ENCODE measurements at places on chromosomes 1 and 21. TPM values are rescaled to one million over a fixed set of nuclear protein-coding genes. Genes with fewer than 3 reads are reported as not detected.

- peak; percentile 83 for DNase-seq
Measured at GRCh38 chr1:32695098-32695904, 7.3 kb downstream of the SYNC start.

GRCh38 chr1:60891765-60892164 lies 190.6 kb upstream of the NFIA start:
- no peak for DNase-seq

DNA sequence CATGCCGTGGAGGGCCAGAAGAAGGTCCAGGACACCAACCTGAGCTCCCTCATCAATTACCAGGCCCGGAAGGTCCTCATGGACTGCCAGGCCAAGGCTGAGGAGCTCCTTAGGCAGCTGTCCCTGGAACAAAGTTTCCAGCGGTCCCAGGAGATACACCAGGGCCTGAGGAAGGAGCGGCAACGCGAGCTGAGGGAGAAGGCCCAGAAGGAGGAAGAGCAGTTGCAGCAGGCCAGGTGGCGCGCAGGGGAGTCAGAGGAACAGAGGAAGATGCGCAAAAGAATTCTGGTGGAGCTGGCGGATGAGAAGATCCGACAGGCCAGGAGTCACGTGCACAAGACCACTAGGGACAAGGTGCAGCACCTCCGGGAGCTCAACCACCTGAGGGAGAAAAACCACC lies 1.5 kb downstream of the CCDC185 start:
- no peak for DNase-seq

DNA sequence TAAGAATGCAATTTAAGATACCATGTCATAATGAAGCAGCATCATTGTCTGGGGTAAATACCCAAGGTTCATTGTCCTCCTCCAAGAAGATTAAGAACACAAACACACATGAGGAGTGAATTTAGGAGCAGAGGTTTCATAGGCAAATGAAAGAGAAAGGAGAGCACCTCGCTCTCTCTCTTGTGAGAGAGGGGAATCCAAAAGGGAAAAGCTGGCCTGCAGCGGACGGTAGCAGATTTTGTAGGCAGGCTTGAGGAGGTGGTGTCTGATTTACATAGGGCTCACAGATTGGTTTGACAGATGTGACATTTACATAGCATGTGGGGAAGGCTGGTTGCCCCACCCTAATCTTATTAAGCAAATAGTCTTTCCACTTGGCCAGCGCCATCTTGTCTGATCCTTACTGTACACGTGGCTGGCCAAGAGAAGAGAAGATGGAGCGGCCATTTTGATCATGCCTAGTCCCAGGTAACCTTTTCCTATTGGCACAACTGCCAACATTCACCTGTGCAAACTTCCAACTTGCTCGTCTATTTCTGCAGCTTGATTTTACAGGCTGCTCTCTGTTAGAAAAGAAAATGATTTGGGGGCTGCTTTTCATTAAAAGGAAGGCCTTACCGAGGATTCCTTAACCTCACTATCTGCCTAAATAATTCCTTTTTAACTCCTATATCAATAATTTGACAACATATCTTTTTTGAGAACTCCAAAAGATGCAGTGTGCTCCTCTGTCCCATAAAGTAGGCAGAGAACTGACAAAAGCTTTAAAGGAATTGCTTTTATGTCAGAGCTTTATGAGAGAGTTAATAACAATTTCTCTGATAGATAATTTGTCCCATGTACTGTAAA lies 16.0 kb upstream of the LRRC7 start:
- no peak for DNase-seq

DNA sequence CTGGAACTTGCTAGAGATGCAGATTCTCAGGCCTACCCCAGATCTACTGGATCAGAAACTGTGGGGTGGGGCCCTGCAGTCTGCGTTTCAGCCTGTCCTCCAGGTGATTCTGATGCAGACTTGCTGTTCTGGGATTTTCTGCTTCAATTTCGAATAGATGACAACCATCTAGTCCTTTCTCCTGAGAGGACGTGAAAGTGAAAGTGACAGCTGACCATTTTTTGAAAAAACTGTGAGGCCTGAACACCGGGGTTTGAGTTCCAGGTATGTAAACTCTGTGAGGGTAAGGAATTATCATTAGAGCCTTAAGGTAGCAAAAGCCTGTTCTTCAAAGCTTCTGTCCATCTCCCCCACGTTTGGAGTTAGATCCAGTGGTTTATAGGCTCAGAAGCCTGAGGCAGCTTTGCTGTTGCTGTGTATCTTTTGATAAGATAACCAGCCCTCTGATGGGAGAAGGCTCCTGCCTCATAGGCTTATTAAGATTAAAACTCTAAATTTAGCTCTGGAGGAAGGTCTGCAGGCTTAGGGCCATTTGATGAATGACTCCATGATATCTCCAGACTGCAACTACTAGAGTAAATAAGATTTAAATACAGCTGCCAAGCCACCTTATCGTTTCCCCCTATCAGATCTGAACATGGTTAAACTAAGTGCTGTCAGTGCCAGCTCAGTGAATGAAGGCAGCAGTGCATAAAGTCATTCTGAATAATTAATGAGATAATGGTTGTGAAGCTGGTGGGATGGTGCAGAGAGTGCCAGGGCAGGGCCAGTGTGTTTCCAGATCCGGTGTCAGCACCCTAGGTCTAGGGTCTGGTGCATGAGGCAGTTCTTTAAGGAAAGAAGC lies 335.2 kb downstream of the HHAT start:
- no peak for DNase-seq

- no peak for DNase-seq
Measured at GRCh38 chr1:156912861-156913808, 7.3 kb upstream of the LRRC71 start.

GRCh38 chr1:6783221-6783620 lies 2.0 kb upstream of the CAMTA1 start:
- DNase-seq: no peak

DNA sequence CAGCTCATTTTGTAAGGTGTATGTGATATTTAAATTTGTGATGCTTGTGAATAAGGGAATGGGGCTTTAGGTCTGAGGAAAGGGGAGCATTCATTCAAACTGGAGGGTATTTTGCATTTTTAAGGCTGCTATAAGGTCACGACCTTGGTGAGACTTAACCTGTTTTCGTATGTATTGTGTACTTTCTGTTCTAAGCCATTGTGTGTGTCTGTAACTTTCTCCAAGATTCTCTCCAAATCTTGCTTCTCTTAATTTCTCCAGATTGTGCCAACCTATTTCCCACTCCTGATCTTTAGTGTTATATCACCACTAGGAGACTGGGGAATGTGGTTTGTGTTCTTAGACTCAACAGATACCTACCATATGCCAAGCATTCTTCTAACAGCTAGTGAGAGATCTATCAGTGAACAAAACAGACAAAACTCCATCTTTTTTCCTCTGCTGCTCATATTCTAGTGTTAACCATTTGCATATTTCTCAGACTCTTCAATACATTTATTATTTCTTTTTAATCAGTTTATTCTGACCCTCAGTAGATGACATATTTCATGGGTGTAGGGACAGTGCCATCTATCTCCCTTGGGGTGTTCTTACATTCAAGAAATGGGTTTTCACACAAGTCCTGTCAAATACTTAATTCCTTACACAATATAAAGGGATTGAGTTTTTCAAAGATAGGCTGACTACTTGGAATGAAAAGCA lies 27.5 kb downstream of the ATP1B1 start:
- DNase-seq: no peak

DNA sequence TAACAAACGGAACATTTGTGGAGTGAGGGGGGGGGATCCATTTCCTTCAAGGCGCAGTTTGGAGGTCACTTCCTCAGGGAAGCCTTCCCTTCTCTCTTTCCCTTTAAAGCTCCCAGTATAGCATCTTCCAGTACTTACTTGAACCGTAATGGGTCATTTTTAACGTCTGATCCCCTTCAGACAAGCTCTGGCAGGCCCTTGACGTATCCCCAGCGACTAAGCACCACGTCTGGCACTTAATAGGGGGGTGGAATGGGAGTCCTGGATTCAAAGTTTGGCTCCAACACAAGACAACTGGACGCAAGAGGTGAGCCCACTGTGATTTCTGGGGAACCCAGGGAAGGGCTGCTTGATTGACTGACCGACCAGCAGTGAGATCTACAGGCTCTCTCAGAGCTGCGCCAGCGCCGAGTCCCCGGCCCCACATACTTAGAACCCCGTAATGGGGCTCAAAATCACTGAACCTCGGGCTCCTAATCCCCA lies 441 bp downstream of the YARS1 start:
- DNase-seq: no peak

DNA sequence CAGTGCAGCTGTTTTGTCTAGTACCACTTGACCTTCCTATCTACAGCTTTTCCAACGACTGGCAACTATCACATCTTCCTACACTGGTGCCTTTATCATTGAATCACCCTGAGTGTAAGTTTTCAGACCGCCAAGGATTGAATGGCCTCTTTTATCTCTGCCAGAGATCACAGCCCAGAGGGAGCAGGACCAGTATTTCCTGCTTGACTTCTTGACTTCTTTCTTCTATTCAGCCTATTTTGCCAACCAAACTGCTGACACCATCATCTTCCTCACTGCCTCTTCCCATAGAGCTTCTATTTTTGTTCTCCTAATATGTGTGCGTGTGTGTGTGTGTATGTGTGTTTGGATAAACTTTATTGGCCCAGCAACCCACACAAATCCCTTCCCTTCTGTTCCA lies 53.8 kb downstream of the SERBP1 start:
- no peak for DNase-seq

DNA sequence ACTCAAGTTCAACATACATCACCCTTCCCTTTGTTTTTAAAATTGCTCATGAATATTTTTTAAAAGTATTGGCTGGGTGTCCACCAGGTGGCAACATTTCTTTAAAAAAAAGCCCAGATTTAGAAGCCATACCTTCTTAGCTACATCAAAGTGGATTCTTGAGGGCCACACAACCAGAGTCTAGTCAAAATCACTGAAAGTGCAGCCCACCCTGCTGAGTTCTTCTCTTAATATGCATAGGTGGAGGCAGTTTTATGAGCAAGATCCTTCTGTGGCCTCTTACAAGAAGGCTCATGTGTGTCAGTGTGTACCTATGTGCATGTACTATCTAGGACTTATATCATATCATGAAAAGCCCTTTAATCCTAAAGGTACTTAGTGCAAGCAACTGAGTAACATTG lies 16.9 kb upstream of the GNG12 start:
- DNase-seq: no peak

DNA sequence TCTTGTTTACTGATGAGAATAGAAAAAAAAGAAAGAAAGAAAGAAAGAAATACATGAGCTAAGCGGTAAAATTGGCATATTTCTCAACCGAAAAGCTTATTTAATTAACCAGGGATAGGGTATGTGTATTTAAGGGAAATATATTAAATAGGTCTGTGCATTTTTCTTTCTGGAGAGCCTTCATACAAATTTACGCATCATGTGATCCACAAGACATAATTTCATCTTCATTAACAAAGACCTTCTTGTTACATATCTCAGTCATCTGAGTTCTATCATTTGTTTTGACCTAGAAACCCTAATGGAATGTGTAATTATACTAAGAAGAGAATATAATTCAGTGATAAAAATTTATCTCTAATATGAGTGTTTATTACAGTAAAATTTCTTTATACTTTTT lies 37.2 kb downstream of the CFH start:
- no peak for DNase-seq

DNA sequence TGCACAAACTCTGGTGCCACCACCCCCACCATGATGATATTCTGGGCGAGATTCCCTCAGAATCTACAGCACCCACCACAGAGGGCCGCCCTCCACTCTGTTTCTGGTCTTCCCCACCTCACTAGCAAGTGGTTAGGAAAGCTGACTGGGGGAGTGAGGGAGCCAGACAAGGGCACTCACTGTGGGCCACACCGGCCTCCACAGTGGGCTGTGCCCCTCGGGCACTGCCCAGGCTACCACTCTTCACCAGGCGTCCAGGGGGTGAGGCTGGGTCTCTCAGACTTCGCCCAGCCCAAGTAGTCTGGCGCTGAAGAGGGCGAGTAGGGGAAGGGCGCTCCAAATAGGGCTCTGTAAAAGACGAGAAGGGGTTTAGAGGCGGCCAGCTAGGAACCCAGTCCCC lies 11.2 kb upstream of the GATAD2B start:
- DNase-seq: no peak

GRCh38 chr1:87887100-87887499 lies 558.4 kb downstream of the LMO4 start:
- DNase-seq: no peak

GRCh38 chr1:235831148-235831547 lies 35.6 kb downstream of the LYST start:
- no peak for DNase-seq

GRCh38 chr1:223704921-223705878 lies 7.1 kb upstream of the CAPN2 start:
- DNase-seq: no peak

- DNase-seq: no peak
Measured at GRCh38 chr1:82395440-82395839, 594.7 kb downstream of the ADGRL2 start.

GRCh38 chr1:192903142-192903541 lies 94.3 kb downstream of the RGS2 start:
- DNase-seq: no peak

GRCh38 chr1:153842006-153842471 lies 66.8 kb downstream of the SLC27A3 start:
- DNase-seq: no peak

ARHGEF10L gene
- 44.9 TPM for total RNA-seq

TOR1AIP1 gene
- 50.4 TPM for total RNA-seq

RBM34 gene
- total RNA-seq: 54.6 TPM

TPTE gene
- total RNA-seq: not detected

GJA8 gene
- not detected for total RNA-seq

CFHR1 gene
- total RNA-seq: 0.21 TPM

PODN gene
- 28.6 TPM for total RNA-seq

FALEC gene
- total RNA-seq: not detected

ADAM30 gene
- not detected for total RNA-seq

NTMT2 gene
- 3.5 TPM for total RNA-seq

ALX3 gene
- total RNA-seq: not detected

Data from left cardiac atrium (tissue), 4 donors.